A549 treated with ZK216348 at 1 μM for 4 hours (cell line): ENCODE measurements at places on chromosomes 2 and 18. TPM values are rescaled to one million over a fixed set of nuclear protein-coding genes. Genes with fewer than 3 reads are reported as not detected.

Gene KATNAL2
- 1.4 to 2.4 TPM (median 1.7 TPM) in 5 replicates for total RNA-seq

Gene MC5R
- total RNA-seq: not detected in 5 replicates

Gene CABLES1
- 13.1 to 15.8 TPM (median 14.9 TPM) in 5 replicates for total RNA-seq

Gene CXCR1
- not detected in 5 replicates for total RNA-seq

Gene ATG16L1
- 40.4 to 51.1 TPM (median 42.2 TPM) in 5 replicates for total RNA-seq

Gene CD8B
- not detected in 5 replicates for total RNA-seq

Gene CNOT11
- 37.6 to 58.9 TPM (median 42.0 TPM) in 5 replicates for total RNA-seq

Gene BOLL
- not detected in 5 replicates for total RNA-seq

Gene CAVIN2
- 21.7 to 41.3 TPM (median 35.6 TPM) in 5 replicates for total RNA-seq

Gene SAP130
- 10.6 to 13.9 TPM (median 11.8 TPM) in 5 replicates for total RNA-seq

Gene IL1F10
- not detected in 5 replicates for total RNA-seq

Gene LRRC30
- total RNA-seq: not detected in 5 replicates

Gene HOXD1
- 0.18 to 0.28 TPM (median 0.24 TPM) in 4 of 5 replicates, not detected in the other for total RNA-seq

Gene DAW1
- 2.1 to 4.0 TPM (median 2.6 TPM) in 5 replicates for total RNA-seq
